Suppressor macrophage treated with lipopolysaccharide for 1 hour (primary cell): ENCODE measurements at places on chromosomes 11 and 22.

- DNase-seq: peak; percentile 78
These were observed 5.2 kb upstream of the GCAT start for GRCh38 chr22:37802310-37803194.

- peak; percentile 40 for DNase-seq
These were observed 421.6 kb downstream of the METTL15 start for GRCh38 chr11:28529540-28530410.

- DNase-seq: no peak
These were observed 23.8 kb downstream of the MRPL23 start for GRCh38 chr11:1970956-1971355.

DNA sequence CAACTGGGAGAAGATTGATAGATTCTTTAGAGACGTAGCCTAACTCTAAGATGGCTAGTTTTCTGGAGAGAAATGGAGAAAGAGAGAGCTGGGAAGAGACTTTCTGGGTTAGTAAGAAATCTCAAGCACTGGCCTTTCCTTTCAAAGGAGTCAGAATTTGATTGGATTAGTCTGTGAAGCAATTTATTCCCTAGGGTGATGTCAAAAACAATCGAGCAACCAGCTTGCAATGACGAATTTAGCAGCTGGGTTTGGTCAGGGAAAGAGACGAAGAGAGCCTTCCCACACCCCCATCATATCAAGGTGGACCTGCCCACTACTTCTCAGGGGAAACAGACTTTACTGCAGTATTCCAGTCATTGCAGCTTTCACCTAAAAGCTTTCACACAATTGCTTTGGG lies 10.8 kb downstream of the KRTAP5-6 start:
- DNase-seq: no peak

DNA sequence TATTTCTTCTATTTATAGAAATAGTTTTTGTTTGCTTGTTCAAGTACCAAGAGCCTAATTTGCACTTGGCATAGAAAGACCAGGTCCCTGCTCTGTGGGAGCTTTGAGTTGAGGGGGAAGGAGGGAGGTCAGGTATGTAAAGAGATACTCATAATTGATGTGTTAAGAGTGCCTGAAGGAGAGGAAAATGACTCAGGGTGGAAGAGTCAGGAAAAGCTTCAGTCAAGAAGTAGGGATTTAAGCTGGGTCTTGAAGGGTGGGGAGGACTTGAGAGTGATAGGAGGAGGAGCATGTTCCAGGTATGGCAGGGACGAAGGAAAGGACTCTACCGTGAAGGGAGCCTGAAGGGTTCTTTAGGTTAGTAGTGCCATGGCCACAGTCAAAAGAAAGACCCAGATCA lies 9.0 kb downstream of the RBX1 start:
- no peak for DNase-seq

- DNase-seq: no peak
These were observed 12.1 kb upstream of the SF1 start for GRCh38 chr11:64790205-64791095.

DNA sequence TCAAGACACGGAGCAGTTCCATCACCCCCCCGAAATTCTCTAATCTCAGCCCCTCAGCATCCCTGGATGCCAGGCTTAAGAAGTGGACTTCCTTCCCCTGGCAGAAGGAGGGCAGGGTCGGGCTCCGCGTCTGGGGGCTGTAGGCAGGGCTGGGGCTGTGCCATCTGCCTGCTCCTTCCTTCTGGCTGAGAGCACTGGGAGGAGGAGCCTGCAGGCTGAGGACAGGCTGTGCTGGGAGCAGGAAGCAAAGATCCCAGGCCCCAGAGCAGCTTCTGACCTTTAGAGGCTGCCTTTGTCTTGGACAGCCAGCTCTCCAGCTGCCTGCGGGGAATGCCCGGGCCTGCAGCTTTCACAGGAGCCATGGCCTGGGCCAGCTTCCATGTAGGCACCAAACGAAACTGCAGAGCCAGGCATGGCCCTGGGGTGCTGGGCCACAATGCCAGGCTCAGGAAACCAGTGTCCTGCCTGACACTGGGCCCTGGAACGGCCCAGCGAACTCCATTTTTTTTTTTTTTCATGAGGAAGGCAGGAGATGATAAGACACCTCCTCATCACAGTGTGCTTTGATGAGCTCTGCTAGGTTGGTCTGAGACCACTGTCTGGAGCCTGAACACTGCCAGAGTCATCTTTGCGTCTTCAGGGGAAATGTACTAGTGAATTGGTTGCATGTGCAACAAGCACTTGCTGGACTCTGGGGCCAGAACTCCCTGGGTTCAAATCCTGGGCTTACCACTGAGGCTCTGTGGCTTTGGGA lies 67.9 kb downstream of the MCM5 start:
- DNase-seq: peak; percentile 28

GRCh38 chr11:112477581-112478317 lies 217.1 kb upstream of the PLET1 start:
- no peak for DNase-seq

DNA sequence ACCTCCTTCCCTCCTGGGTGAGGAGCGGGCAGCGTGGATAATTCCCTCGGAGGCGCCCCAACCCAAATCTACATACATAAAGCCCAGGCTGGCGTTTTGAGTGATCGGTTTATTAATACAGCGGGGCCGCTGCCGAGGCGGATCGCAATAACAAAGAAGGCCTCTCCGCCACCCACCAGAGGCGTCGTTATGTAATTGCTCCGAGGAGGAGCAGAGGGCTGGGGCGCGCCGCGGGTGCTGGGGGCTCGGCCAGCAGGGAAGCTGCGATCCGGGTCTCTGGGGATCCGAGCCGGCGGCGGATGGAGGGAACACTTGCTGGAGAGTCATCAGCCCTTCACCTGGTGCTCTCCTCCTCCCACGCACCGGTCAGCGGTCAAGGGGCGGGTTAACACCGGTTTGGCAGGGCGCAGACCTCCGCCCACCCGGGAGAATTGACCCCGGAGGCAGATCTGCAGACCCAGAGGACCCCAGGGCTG lies 6.4 kb upstream of the TP53I11 start:
- no peak for DNase-seq

- peak; percentile 53 for DNase-seq
These were observed 148.2 kb upstream of the SNX19 start for GRCh38 chr11:131064373-131064991.
